GM23248 (cell line): ENCODE measurements at places on chromosomes 5 and 9. TPM values are rescaled to one million over a fixed set of nuclear protein-coding genes. Genes with fewer than 3 reads are reported as not detected.

- H3K36me3 ChIP-seq = peaks cover 25% of the 10 kb centered on the region
- no peak for DNase-seq
- H3K4me1 ChIP-seq = no peaks in the 10 kb centered on the region
- no peak overlapping the region for H3K27ac ChIP-seq
- no peak overlapping the region for H3K4me3 ChIP-seq
These were observed 22.2 kb downstream of the RALGDS start for GRCh38 chr9:133098871-133099270.

- no peaks in the 10 kb centered on the region for H3K36me3 ChIP-seq
- H3K4me3 ChIP-seq = no peak overlapping the region
- peaks cover 77% of the 10 kb centered on the region for H3K4me1 ChIP-seq
- H3K27me3 ChIP-seq = no peaks in the 10 kb centered on the region
- DNase-seq = peak; percentile 40
These were observed 132.9 kb downstream of the SUSD1 start for GRCh38 chr9:112042244-112042638.

IL5 gene
- not detected in 2 replicates for total RNA-seq

TMEM215 gene
- total RNA-seq = not detected in 2 replicates

GRCh38 chr5:74173241-74173640 is 467.3 kb downstream of the ENC1 start:
- H3K27me3 ChIP-seq = no peaks in the 10 kb centered on the region
- H3K36me3 ChIP-seq = no peaks in the 10 kb centered on the region
- peaks cover 3% of the 10 kb centered on the region; the same call in 1 of the 2 replicates for H3K4me1 ChIP-seq
- no peak overlapping the region for H3K4me3 ChIP-seq
- no peak overlapping the region for H3K27ac ChIP-seq

DNA sequence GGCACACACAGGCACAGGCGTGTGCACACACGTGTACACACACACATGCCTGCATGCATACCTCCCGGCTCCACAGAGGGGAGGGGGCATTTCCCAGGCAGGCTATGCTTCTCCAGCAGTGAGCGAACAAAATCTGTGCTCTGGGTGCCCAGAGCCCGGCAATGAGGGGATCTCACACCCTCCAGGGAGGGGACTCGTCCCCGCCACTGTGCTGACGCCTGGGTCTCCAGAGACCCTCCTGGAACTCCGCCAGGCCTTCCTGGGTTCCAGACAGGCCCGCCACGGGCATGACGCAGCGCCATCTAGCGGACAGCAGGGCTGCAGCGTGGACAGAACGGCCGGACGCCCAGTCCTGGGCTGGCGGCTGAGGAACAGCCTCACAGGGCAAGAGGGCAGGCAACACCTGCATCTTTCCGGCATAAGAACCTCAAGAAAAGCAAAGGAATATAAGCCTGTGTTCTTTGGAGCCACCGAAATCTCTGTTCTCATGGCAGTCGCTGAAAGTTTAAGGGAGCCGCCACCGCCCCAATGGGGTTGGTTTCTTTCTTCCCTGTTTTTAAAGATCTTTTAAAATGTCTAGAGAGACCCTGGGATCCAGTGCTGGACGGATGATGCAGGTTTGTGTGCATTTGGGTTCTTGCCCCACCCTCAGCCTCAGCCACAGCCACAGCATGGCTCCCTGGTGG is 135.6 kb upstream of the PPP1R26 start:
- peaks cover 32% of the 10 kb centered on the region; the same call in 1 of the 2 replicates for H3K27me3 ChIP-seq
- no peak overlapping the region for H3K4me3 ChIP-seq
- no peaks in the 10 kb centered on the region for H3K4me1 ChIP-seq
- peak; percentile 57 for DNase-seq
- H3K36me3 ChIP-seq = no peaks in the 10 kb centered on the region

LHX3 gene
- not detected in 2 replicates for total RNA-seq

- no peaks in the 10 kb centered on the region for H3K27me3 ChIP-seq
- H3K4me3 ChIP-seq = no peak overlapping the region
- H3K36me3 ChIP-seq = no peaks in the 10 kb centered on the region
- no peaks in the 10 kb centered on the region for H3K4me1 ChIP-seq
- peak; percentile 23 for DNase-seq
These were observed 1.3 kb downstream of the CD74 start for GRCh38 chr5:150411245-150411979.

MYMK gene
- total RNA-seq = not detected in 2 replicates

GRCh38 chr9:135269912-135270830 is 182.7 kb downstream of the OLFM1 start:
- H3K4me3 ChIP-seq = no peak overlapping the region
- H3K27ac ChIP-seq = no peak overlapping the region
- peaks cover 37% of the 10 kb centered on the region for H3K27me3 ChIP-seq

GRCh38 chr9:132820169-132820944 is 57.7 kb downstream of the AK8 start:
- peaks cover 47% of the 10 kb centered on the region for H3K27me3 ChIP-seq
- no peaks in the 10 kb centered on the region for H3K4me1 ChIP-seq
- no peak overlapping the region for H3K4me3 ChIP-seq
- H3K27ac ChIP-seq = no peak overlapping the region

NR4A3 gene
- 1.4 and 1.8 TPM in 2 replicates for total RNA-seq

- no peaks in the 10 kb centered on the region for H3K4me1 ChIP-seq
- H3K27me3 ChIP-seq = no peaks in the 10 kb centered on the region
- peak; percentile 21 for DNase-seq
- H3K4me3 ChIP-seq = no peak overlapping the region
- H3K36me3 ChIP-seq = no peaks in the 10 kb centered on the region
These were observed 281.5 kb upstream of the GRIA1 start for GRCh38 chr5:153209016-153209415.

DNA sequence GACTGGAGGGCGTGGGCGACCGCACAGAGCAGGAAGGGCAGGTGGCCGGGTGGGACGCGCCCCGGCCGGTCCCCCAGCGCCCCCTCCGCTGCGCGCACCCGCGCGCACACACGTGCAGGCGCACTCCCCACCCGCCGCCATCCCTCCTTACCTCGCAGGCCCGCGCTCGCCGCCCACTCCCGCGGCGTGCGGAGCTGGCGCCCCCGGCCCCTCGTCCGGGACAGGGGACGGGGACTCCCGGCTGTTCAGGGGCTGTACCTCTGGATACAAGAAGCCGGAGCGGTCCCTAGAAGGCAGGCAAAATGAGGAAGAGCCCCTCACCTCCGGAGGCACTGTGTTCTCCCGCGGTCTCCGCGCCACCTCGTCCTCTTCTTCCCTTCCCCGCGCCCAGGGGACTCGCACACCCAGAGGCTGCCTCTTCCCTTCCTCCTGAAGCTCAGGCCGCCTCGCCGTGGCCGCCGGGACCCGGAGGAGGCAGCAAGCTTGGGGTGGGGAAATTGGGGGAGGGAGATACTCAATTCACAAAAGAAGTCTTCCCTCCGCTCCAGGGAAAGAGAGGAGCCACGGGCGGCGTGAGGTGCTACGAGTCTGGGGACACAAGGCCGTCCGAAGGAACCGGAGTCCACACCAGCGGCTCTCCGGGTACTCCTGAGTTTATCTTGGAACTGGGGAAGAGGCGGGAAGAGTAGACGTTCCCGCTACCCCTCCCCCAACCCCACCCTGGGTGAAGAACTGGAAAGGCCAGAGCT is 1.4 kb upstream of the GABRB2 start:
- peak; percentile 2 for DNase-seq
- no peak overlapping the region for H3K4me3 ChIP-seq
- no peak overlapping the region for H3K27ac ChIP-seq
- H3K36me3 ChIP-seq = no peaks in the 10 kb centered on the region

SLC1A1 gene
- 45.4 and 47.6 TPM in 2 replicates for total RNA-seq

DNA sequence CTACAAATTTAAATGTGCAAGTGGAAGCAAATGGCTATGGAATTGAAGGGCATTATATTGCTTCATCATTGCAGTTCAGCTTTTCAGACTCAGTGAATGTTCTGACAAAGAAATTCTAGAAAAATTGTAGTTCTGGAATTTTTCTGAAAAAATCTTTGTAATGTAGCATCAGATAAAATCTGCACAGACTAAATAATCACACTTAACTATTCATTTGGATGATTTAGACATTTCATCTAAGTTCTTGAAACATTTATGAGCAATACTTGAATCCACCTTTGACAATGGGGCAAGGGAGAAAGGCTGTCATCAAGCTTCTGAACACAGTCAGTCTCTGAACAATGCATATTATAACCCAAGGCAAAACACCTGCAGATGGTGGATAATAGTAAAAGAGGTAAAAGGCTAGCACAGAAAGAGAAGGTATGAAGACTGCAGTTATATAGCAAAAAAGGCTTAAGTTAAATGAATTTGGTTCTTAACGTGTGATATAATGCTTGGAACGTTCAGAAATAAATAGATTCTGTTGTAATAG is 1352.0 kb upstream of the NUDT12 start:
- H3K4me1 ChIP-seq = no peaks in the 10 kb centered on the region
- no peaks in the 10 kb centered on the region for H3K27me3 ChIP-seq
- no peak overlapping the region for H3K27ac ChIP-seq
- H3K4me3 ChIP-seq = no peak overlapping the region
- no peak for DNase-seq

- H3K27ac ChIP-seq = no peak overlapping the region
- no peaks in the 10 kb centered on the region; the same call in 1 of the 2 replicates for H3K36me3 ChIP-seq
- H3K4me3 ChIP-seq = no peak overlapping the region
- DNase-seq = no peak
- H3K27me3 ChIP-seq = no peaks in the 10 kb centered on the region
These were observed 56.8 kb downstream of the PTCH1 start for GRCh38 chr9:95459851-95460517.

DNA sequence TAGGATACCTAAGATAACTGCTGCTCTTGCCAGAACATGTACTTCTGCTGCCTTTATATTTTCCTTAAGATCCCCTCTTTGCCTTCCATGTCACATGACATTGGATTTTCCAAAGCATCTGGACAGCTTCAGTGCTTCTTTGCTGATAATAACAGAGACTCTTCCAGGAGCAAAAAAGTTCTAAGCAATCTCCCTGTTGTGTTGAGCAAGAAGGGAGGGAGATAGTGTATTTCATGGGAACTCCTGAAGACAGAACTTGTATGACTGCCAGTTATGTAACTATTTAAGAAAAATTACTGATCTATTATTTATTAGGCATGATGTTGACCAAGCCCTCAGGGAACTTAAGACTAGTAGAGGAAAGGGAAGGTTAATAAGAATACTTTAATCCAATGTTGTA is 454.7 kb downstream of the SPATA31D1 start:
- no peak for DNase-seq
- H3K4me1 ChIP-seq = no peaks in the 10 kb centered on the region
- H3K27me3 ChIP-seq = peaks cover 13% of the 10 kb centered on the region
- H3K27ac ChIP-seq = no peak overlapping the region
- H3K36me3 ChIP-seq = no peaks in the 10 kb centered on the region
- no peak overlapping the region for H3K4me3 ChIP-seq

DNA sequence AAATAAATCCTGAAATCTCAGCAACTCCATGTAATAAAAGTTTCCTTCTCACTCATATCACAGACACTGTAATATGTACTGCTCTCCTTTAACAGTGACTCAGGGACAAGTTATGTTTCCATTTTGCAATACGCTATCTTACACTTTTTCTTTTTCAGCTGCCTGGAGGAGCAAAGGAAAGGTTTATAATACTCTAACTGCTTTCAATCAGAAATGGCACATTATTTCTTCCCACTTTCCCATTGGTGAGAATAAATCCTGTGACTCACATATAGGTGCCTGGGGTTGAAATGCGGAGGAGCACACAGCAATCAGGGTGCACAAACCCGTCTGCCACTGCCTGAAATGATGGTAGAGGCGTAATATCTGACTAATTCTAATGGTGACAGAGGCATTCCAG is 186.6 kb downstream of the HINT1 start:
- H3K4me3 ChIP-seq = no peak overlapping the region
- H3K27me3 ChIP-seq = no peaks in the 10 kb centered on the region
- H3K36me3 ChIP-seq = no peaks in the 10 kb centered on the region
- DNase-seq = peak; percentile 20
- H3K4me1 ChIP-seq = no peaks in the 10 kb centered on the region
- no peak overlapping the region for H3K27ac ChIP-seq

PRUNE2 gene
- 6.8 and 8.8 TPM in 2 replicates for total RNA-seq

GRCh38 chr9:114202849-114203248 is 47.5 kb downstream of the COL27A1 start:
- H3K27ac ChIP-seq = no peak overlapping the region
- no peaks in the 10 kb centered on the region for H3K36me3 ChIP-seq
- H3K4me1 ChIP-seq = peaks cover 8% of the 10 kb centered on the region

GRCh38 chr5:171432076-171432475 is 12.6 kb downstream of the FGF18 start:
- no peaks in the 10 kb centered on the region for H3K27me3 ChIP-seq
- no peak overlapping the region for H3K4me3 ChIP-seq
- H3K4me1 ChIP-seq = no peaks in the 10 kb centered on the region
- no peaks in the 10 kb centered on the region for H3K36me3 ChIP-seq

ECM2 gene
- total RNA-seq = 4.5 and 5.4 TPM in 2 replicates

DNA sequence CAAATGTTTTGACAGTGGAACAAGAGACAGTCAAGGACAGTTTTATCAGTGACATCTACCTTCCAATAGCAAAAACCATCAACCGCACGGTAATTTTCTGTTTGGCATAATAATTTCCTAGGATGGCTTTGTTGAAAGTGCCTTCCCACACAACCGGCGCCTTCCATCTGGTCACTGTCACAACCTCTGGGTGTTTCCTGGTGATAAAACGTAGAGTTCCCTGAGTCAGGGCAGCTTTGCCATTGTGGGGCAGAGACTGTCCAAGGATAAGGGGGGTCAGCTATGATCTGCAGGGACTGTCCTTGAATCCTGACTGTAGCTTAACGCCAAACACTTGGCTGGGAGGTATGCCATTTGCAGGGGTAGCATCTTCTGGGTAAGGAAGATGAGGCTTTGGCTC is 47.6 kb downstream of the GGTA1 start:
- no peaks in the 10 kb centered on the region for H3K36me3 ChIP-seq
- no peaks in the 10 kb centered on the region for H3K4me1 ChIP-seq
- peaks cover 65% of the 10 kb centered on the region for H3K27me3 ChIP-seq
- no peak for DNase-seq
- no peak overlapping the region for H3K27ac ChIP-seq

PRR16 gene
- 32.5 and 33.0 TPM in 2 replicates for total RNA-seq

ADAMTSL2 gene
- 0.11 TPM in 1 of 2 replicates, not detected in the other for total RNA-seq

PRSS3 gene
- total RNA-seq = 15.1 and 30.7 TPM in 2 replicates

DNA sequence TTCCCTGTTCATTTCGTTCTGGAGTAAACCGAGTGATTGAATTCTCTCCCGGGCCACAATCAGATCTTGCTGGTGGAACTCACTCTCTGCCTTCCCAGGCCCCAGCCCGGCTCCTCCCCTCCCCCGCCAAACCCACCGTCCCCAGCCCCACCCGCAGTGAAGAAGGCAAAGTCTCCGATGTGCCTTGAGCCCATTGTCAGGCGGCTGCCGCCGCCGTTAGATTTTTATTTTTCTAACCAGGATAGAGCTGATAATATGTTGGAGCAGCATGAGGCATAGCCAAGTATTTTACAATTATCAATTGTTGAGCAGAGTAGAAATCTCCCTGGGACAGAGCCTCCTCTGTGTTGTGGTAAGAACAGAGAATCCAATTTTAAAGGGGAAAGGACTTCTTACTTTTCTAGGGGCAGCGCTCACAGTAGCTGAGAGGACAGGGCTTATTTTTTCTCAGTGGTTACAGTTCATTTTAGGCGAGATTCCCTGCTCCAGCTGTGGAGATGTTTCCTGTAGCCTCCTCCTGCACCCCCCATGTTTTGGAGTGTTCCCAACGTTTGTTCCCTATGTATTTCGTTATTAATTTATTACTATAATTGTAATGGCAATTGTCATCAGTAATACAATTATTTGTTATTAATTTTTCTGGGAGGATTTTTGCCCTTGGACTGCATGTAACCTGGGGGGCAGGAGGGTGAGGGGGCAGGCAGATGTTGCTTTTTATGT is 1.3 kb downstream of the PSAT1 start:
- peaks cover 10% of the 10 kb centered on the region for H3K4me1 ChIP-seq
- H3K27me3 ChIP-seq = no peaks in the 10 kb centered on the region
- H3K4me3 ChIP-seq = peak overlapping the region; percentile 82
- H3K27ac ChIP-seq = no peak overlapping the region
- H3K36me3 ChIP-seq = peaks cover 23% of the 10 kb centered on the region
- peak; percentile 25 for DNase-seq
